T-helper 9 cell (primary cell): ENCODE measurements at places on chromosomes 5 and 9.

DNA sequence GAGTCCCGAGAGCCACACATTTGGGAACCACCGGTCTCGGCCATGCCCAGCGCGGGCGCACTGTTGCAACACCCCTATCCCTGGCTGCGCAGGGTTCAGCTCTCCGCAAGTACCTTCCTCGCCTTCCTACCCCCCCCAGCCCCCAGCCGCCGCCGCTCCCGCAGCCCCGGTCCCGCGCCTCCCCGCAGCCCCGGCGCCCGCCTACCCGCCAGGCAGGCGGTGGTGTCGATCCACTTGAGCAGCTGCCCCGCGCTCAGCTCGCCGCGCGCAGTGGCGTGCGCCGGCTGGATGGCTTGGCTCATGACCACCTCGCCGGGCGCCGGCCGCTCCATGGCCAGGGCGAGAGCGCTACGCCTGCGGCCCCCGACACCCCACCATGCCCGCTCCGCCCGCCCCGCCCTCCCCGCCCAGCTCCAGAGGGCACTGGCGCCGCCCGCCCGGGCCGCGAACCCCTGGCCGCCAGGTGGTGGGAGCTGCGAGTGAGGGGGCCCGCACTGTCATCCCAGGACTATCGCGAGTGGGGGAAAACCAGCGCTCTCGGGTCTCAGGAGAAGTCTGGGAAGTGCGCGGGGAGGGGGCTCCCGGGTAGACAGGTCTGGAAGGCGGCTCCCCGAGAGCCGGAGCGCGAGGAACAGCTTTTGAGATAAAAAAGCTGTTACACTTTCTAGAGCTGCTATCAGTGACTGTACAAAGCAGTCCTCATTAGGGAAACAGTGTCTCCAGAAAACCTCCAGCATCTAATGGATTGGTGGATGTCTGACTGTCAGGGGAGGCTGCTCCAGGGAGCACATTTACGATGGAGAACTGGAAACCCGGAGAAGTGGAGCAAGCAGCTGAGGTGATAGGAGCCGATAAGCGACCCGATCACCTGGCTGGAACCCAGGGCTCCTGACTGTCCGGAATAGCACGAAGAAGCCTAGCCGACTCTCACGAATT lies at the start of gene ACOT12:
Gene ACOT12 (minus strand): TSS at position 352 of the 936 bp plus-strand sequence. CDS start 20 bp downstream, at position 332.
- DNase-seq: no peak

DNA sequence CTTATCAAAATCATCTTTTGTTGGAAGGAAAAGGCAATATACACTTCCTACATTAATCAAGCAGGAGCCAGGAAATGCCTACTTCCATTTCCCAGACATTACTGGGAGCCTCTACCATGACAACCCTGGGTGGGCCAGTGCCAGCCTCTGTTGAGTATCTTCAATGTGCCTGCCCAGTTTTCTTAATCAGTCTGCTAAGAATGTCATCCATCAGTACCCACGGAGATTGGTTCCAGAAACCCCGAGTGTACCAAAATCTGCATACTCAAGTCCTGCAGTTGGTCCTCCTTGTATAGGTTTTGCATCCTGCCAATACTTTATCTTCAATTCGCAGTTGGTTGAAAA lies 82.4 kb downstream of the MARCHF3 start:
- no peak for DNase-seq

DNA sequence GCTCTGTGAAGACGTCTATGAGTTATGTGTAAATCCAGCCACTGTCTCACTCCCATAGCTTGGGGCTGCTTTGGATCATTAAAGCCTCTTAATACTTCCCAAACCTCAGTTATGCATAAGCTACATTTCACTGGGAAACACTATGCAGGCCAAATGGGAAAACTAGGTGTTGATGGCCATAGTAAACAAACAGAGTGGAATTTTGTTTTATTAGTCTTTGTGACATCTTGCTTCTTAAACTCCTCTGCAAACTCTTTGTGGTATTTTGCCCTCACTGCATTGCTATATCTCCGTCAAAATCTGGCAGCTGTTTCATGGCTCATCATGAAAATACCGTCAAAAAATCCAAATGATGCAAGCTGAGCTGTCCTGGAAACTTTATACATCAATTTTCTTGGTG lies 167.2 kb upstream of the HMHB1 start:
- DNase-seq: no peak

- DNase-seq: no peak
Observed at GRCh38 chr5:39478863-39479262, 54.1 kb upstream of the DAB2 start.

DNA sequence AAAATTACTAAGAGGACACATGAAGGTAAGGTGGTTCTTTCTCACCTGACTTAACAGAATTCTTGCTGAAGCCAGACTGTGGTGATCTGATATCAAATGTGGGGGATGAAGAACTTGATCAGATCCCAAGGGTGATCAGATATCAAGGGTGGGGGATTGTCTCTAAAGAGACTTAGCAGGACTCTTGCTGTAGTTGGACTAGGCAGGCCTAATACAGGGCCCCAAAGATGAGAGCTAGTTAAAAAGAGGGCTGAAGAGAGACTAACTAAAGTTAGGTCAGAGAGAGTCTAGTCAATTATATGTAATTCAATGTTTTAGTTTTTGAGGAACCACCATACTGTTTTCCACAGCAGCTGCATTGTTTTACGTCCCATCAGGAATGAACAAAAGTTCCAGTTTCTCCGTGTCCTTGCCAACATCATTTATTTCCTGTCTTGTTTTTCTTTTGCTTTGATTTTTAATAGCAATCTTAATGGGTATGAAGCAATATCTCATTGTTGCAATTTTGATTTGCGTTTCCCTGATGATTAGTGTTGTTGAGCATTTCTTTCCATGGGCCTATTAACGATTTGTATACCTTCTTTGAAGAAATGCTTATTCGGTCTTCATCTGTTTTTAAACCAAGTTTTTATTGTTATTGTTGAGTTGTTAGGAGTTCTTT lies 77.6 kb upstream of the ALDH1A1 start:
- no peak for DNase-seq

DNA sequence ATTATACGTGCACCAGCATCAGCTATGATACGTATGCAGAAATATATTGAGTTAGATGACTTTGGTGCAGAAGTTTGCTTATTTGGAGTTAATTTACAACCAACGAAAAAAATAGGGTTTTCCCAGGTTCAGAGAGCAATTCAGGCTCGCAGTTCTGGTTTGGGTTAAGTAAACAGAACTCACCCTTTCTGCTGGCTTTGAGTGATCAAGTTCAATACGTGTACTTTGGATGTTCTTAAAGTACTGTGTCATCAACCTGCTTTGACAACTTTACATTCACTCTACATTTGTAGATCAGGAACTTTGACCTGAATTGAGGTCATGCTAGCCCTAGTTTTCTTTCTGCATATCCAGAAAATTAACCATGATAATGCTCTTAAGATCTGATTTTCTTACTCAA lies 40.7 kb downstream of the ACOT12 start:
- no peak for DNase-seq

DNA sequence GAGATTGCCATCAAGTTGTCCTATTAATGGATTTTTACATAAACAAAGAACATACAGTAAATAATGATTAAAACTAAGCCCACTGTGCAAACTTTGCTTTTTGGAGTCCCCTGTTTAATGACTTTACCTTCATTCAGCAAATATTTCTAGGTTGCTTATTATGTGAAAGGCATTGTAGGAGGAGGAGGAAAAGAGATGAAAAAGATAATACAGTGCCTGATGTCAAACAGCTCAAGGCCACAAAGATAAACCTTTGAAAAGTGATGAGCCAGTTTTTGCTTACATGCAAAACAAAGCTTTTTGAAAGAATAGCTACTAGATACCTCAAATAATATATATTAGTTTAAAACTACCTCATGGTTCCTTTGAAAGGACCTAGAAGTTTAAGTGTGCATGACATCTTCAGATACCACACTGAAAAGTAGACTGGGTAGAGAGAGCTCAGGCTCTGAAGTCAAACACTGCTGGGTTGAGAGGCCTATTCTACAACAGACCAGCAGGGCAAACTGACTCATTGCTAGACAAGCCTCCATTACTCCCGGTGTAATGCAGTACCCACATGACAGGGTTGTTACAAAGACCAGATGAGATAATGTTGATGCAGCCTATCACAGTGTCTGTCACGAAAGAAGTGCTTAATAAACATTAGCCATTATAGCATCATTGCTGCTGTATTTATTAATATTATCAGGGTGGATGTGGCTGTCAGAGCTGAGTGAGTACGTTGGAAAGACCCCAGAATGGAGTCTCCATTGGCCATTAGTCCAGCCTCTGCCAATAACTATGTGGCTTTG lies 11.8 kb downstream of the DEPDC1B start:
- no peak for DNase-seq

DNA sequence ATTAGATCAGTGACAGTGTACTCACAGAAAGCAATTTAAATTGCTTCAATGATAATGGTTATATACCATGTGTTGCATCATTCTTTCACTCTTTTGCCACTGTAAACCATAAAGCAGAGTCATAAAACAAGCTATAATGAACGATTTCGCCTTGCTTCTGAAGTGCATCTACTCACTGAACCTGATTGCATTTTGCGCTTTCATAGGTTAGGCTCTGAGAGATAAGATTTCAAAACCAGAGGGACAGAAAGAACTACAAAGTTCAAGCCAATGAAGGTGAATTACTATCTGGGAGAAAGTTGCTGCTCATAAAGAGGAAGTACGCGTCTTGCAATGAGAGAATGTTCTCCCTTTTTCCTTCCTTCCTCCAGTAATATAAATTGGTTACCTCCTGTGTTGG lies 412.7 kb downstream of the CETN3 start:
- no peak for DNase-seq

- DNase-seq: no peak
Observed at GRCh38 chr5:57082441-57083067, 91.3 kb upstream of the GPBP1 start.
